OCI-M1 (cell line): ENCODE measurements at places on chromosomes 2 and 18.

GRCh38 chr2:119808516-119809147, 48.9 kb downstream of the PTPN4 start:
- no peak for DNase-seq

GRCh38 chr2:143524559-143525401, 395.6 kb downstream of the ARHGAP15 start:
- DNase-seq = no peak

GRCh38 chr2:62663411-62663810, 42.1 kb upstream of the EHBP1 start:
- no peak for DNase-seq

GRCh38 chr2:27025281-27025800, 7.4 kb upstream of the TMEM214 start:
- no peak for DNase-seq

DNA sequence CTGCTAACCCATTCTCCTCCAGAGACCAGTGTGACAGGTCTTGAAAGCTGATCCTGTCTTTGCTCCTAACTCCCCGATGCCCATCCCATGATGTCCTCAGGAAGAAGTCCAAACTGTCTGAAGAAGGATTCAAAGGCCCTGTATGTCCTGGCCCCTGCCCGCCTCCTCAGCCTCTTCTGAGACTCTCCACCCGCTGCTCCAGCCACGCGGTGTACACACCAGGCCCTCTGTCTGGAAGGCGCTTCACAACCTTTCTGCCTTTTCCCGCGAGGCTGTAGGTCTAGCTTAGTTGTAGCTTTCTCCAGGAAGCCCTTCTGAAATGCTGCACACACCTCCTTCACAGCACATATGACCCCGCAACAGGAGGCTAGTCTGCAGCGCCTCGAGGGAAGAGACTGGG, 23.5 kb upstream of the CRYBA2 start:
- DNase-seq = no peak

- no peak for DNase-seq
Observed at GRCh38 chr2:88818381-88818780, 126.9 kb downstream of the RPIA start.

- no peak for DNase-seq
Observed at GRCh38 chr2:216430811-216431530, 18.7 kb downstream of the SMARCAL1 start.

GRCh38 chr2:160731856-160732255, 238.2 kb upstream of the RBMS1 start:
- DNase-seq = no peak

- no peak for DNase-seq
Observed at GRCh38 chr2:41701231-41701630, 346.6 kb upstream of the PKDCC start.
